ENCODE measurements at places on chromosomes 2 and 18.

DNA sequence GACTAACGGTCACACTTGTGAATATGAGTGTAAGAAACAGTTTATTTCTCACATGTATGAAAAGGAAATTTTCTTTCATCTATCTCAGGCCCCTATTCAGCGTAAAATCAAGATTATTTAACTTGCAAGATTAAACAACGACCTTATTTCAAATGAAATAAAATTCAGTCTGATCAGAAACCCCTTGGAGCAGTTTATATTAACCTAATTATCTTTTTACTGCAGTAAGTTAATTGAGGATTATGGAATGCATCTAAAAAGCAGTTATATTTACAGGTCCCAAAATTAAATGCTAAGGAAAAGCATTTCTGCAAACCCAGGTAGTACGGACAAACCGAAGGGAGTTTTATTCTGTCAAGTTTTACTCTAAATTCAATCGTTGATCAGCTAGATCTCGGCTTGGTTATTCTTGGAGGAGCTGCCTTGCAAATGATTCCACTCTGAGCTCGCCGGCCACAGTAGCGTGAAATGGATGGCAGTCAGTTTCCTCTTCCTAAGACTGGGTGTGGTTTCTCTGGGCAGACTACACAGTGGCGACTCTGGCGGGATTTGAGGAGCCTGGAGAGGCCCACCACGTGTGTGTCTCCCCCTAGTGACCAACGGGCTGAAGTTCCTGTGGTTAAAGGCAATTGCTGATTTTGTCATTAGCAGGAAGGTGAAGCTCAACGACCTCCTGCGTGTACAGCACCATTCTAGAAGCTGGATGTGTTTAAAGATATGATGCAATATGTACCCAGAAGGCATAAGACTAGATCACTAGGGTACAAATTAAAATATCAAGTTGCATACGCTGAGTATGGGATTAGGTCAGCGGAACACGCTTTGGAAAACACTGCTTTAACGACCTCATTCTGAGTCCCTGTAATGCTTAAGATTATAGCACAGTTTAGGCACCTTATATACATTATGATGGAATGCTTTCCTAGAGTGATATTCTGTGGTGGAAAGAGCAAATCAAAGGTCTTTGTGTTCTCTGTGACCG lies 36.4 kb downstream of the PRKRA start:
- DNase-seq: peak; percentile 63

- no peak for DNase-seq
These were observed 2.5 kb downstream of the CRIM1 start for GRCh38 chr2:36357847-36358659.

DNA sequence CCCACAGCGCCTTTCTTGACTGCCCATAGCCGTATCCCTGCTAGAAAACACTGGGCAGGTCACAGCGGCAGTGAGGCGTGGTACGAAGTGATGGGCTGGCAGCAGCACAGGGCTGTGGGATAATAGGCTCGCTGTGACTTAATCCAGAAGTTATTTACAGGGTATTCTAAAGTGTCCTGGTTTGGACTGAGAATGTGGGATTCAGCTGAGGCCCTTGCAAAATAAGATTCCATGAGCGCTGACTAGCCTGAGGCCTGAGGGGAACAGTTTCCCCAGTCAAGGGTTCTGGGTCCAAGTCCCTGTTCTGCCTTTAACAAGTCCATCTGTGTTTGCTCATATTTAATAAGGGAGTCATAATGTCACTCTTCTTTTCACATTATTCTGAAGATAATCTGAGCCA lies 34.6 kb downstream of the SETBP1 start:
- DNase-seq: no peak

DNA sequence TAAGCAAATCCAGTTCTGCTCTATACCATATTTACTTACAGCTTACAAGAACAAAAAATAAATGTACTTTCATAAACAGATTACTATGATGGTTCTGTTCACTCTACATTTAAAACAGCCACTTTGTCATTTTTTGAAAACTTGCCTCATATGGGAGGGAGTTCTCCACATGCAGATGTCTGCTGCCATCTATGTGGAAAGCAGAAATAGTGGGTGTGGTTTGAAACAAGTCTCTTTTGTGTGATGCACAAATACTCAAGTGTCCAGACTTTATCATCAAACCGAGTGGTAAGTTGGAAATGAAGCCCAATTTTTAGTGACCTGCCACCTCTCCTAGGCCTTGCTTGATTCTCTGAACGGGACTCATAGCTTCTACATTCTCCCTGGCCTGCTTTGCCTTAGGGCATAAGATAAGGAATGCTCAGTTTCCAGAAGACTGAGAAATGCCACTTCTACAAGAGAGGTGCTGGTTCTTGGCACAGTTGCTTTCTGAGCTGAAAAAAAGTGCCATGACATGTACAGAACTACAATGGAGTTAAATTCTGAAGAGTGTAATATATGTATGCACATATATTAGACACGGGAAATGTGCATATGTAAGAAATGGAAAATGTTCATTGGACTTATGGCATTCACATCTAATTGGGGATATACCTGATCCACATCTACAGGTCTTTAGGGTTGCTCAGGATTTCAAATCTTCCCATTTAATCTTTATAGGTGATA lies 221.0 kb downstream of the SLC8A1 start:
- no peak for DNase-seq

- DNase-seq: no peak
These were observed 1460.3 kb downstream of the SUCLG1 start for GRCh38 chr2:82998781-82999180.
